Activated T-cell treated with anti-CD3 and anti-CD28 coated beads, Interleukin-2, amount 50 U/mL, for 48 hours (primary cell): ENCODE measurements at places on chromosomes 12 and 14.

DNA sequence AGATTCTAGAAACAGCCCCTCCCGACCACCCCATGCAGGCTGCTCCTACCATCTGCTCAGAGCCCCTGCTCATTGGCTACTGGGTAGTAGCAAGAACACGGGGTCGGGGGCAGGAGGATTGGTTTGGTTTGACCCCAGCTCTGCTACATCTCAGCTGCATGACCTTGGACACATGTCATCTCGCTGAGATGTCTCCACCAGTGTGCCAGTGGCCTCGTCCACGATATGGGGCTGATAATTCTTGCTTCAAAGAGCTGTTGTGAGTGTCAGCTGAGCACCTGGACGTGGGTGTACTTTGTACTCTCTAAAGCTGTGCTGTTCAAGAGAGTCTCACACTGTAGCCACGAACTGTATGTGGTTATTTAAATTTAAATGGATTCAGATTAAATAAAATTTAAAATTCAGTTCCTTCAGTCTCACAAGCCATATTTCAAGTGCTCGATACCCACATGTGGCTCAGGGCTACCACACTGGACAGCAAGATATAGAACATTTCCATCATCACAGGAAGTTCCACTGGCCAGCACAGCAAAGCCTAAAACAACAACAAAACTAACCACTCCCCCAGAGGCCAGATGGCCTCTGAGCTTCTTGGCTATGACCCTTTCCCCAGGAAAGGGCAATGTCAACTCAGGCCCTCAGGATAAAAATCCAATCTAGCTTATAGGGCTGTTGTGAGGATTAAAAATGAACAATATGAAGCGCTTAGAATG lies 18.6 kb downstream of the LTBP2 start:
- DNase-seq, result no peak

- DNase-seq, result no peak
These were observed 23.6 kb upstream of the RDH16 start for GRCh38 chr12:56980941-56981530.

GRCh38 chr14:77302926-77303325 lies 17.8 kb downstream of the POMT2 start:
- peak; percentile 69 for DNase-seq

DNA sequence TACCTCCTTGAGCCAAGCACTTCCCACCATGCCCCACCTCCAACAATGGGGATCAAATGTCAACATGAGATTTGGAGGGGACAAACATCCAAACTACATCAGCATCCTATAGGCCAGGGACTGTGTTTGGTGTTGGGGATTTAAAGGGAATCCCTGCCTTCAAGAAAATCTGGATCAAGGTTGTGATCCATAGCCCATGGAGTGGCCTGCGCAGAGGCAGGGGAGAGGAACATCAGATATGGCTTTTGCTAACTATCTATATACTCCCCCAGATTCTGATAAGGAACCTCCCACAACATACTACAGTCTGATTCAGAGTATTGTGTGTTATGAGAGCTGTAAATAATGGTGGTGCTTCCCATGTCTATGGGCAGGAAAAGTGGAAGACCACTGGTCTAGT lies 5.1 kb downstream of the KIF5A start:
- DNase-seq, result no peak

- no peak for DNase-seq
These were observed 42.2 kb upstream of the ARID2 start for GRCh38 chr12:45687081-45688015.

- DNase-seq, result peak; percentile 67
These were observed 35.5 kb upstream of the TSPAN9 start for GRCh38 chr12:3041558-3042164.

GRCh38 chr12:5792343-5792742 lies 152.7 kb downstream of the ANO2 start:
- no peak for DNase-seq

- DNase-seq, result no peak
These were observed 18.6 kb downstream of the HSD17B6 start for GRCh38 chr12:56781726-56782125.

DNA sequence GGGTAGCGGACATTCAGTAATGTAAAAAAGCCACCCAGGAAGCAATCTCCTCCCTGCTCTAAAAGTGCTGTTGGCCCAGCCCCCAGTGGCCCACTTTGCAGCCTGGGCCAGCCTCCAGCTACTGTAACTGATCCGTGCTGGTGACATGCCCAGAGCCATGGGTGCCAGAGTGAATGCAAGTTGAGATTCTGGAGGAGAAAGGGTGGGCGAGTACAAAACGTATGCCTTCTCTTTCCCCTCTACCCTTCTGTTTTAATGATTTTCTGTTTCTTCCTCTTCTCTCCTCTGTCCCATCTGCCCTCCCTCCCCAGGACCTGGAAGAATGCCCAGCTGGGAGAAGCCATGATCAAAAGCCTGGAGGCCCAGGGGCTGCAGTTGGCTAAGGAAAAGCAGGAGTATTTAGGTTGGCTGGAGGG lies 16.9 kb downstream of the PLEKHD1 start:
- no peak for DNase-seq

GRCh38 chr12:52166672-52167071 lies 25.1 kb downstream of the KRT80 start:
- DNase-seq, result no peak

DNA sequence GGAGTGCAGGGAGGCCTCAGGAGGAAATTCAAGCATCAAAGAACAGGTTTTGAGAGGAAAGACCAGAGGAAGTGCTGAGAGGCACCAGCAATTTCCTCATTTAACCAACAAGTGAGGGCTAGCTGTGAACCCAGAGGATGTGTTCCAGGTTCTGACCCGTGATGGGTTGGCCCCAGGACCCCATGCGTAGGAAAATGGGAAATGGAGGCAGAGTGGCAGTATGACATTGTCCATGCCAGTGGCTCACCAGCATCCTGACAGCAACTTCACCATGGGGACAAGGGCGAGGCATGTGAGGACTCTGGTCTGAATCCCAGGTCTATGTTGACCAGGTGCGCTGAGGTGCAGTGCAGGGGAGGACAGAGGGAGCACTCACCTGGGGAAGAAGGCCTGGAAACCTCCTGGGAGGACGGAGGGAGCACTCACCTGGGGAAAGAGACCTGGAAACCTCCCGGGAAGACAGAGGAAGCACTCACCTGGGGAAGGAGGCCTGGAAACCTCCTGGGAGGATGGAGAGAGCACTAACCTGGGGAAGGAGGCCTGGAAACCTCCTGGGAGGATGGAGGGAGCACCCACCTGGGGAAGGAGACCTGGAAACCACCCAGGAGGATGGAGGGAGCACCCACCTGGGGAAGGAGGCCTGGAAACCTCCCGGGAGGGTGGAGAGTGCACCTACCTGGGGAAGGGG lies 6.7 kb upstream of the CACNA2D4 start:
- peak; percentile 6 for DNase-seq

GRCh38 chr14:104117341-104118005 lies 20.9 kb upstream of the KIF26A start:
- no peak for DNase-seq

- DNase-seq, result no peak
These were observed 69.9 kb downstream of the RPS29 start for GRCh38 chr14:49516286-49516685.

DNA sequence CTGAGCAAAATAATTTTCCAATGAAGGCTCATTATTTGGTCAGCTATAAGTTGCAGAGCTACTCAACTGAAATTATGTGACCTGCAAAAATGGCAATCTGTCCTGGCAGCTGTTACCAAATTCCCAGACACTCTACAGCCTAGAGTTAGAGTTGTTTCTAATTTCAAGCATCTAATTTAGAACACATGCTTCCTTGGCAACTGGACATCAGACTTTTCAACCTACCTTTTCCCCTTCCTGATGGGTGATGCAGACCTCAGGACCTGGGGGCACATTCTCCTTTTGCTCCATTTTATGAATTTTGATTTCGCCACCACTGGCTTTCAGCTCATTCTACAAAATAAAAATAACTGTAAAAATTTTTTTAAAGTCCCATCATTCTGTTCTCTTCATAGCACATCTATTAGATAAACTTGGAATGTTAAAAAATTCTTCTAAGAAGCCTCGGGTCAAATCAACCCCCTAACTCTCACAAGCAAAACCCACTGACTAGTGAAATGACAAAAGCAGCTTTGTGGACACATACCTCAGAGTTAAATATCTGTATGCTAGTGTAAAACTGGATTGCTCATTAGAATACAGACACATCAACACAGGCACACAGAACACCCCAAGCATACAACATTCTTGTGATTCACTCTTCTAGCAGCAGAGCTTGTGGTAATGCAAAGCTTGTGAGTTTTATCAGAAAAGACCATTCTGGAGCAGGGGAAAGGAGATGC lies 33.5 kb upstream of the CERS5 start:
- DNase-seq, result no peak

- peak; percentile 82 for DNase-seq
These were observed 71.2 kb downstream of the LGMN start for GRCh38 chr14:92677087-92677668.

GRCh38 chr14:84493779-84494178 lies 1036.2 kb upstream of the FLRT2 start:
- DNase-seq, result no peak
